AG09309 (cell line): ENCODE measurements at places on chromosomes 5 and 9.

DNA sequence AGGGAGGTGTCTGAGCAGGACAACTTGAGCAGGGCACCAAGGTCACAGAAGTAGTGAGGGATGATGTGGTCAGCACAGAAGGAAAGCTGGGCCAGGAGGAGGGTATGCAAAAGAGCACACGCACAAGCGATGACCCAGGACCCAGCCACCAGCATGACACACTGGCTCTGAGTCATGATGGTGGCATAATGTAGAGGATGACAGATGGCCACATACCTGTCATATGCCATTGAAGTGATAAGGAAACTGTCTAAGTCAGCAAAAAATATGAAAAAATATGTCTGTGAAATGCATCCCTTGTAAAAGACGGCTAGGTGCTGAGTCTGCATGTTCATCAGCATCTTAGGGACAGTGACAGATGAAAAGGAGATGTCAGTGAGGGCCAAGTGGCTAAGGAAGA, 380 bp downstream of the OR1J1 start:
- DNase-seq, result no peak

- DNase-seq, result no peak
Measured at GRCh38 chr5:128424646-128425045, 113.4 kb downstream of the FBN2 start.

DNA sequence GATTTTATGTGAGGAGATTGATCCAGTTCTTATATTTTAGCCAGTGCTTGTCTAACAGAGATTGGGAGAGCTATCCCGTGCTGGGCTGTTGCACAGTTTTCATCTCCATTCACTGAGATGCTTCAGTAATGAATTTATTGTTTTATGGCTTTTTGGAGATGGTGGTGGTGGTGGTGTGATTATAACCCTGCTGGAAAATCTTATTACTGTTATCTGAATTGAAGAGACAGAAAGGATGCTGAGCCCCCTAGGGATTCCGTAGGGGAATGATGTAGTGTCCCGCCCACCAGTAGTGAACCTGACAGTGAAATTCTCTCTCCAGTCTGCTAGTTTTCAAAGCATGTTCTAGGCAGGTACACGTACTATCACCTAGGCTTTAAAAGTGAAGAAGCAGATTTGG, 1.9 kb downstream of the RAI14 start:
- DNase-seq, result no peak

GRCh38 chr9:123784518-123784917, 145.4 kb downstream of the DENND1A start:
- peak; percentile 73 for DNase-seq

DNA sequence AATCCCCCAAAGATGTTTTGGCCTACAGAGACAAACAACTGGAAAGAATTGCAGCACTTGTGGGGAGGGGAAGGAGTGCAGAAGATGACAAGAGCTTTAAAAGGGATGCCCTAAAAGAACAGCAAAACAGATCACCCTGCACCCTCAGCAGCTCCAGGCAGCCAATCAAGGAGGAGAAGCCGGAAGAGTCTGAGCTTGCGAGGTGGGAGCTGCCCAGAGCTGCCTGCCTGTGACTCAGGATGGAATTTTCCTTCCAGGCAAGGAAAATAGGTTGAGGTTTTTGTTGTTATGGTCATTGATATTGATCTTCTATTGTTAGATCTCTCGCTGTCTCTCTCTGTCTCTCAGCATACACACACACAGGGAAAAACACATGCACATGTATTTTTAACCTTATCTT, 70.3 kb upstream of the MAP1B start:
- DNase-seq, result no peak
